ENCODE measurements at places on chromosomes 3 and 15.
A peak's percentile ranks its signal among the peaks of the same experiment; 100 is the strongest.

DNA sequence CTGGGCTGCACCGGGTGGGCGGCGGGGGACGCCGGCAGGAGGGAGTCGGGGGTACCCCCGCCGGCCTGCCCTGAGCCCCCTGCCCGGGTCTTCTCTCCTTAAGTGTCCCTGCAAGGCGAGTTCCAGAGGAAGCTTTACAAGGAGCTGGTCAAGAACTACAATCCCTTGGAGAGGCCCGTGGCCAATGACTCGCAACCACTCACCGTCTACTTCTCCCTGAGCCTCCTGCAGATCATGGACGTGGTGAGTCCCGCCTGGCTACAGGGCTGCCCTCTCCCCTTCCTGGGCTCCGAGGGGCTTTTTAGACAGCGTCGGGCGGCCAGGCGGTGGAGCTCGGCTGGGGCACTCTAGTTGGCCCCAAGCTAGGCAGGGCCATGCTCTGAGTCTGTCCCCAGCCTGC is 480 bp downstream of the CHRNA7 start:
- H3K4me3 ChIP-seq: no peak overlapping the region
- H3K27me3 ChIP-seq: peaks cover 12% of the 10 kb centered on the region
- H3K36me3 ChIP-seq: no peaks in the 10 kb centered on the region
- H3K27ac ChIP-seq: no peak overlapping the region
- no peaks in the 10 kb centered on the region for H3K4me1 ChIP-seq

- no peaks in the 10 kb centered on the region for H3K27me3 ChIP-seq
- no peak for DNase-seq
- no peaks in the 10 kb centered on the region for H3K36me3 ChIP-seq
- no peak overlapping the region for H3K4me3 ChIP-seq
- H3K4me1 ChIP-seq: no peaks in the 10 kb centered on the region
These were observed 115.2 kb upstream of the PDZRN3 start for GRCh38 chr3:73739791-73740453.

DNA sequence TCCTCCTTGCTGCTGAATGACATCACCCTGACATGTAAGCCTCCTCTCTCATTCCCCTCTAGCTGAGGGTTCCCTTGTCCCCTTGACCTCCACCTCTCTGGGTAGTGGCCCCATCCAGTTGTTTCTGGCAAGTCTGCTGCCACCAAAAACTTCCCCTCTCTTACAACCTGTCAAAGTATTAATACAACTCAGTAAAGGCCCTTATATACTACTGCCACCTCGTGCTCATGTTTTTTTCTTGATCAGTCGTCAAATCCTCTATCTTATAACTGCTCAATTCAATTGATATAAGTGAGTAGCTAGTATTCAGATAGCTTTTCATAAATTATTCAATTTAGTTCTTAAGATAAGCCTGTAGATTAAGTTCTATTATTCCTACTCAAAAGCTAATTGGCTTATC is 249.6 kb downstream of the MBNL1 start:
- no peaks in the 10 kb centered on the region for H3K36me3 ChIP-seq
- no peak overlapping the region for H3K4me3 ChIP-seq
- H3K27ac ChIP-seq: no peak overlapping the region
- H3K4me1 ChIP-seq: no peaks in the 10 kb centered on the region

- H3K27me3 ChIP-seq: no peaks in the 10 kb centered on the region
- no peaks in the 10 kb centered on the region for H3K36me3 ChIP-seq
- no peak overlapping the region for H3K27ac ChIP-seq
- H3K4me1 ChIP-seq: no peaks in the 10 kb centered on the region
These were observed 271.1 kb downstream of the DIPK2A start for GRCh38 chr3:144242747-144243146.

GRCh38 chr3:58391156-58391865 is 42.3 kb downstream of the PDHB start:
- no peaks in the 10 kb centered on the region for H3K27me3 ChIP-seq
- H3K27ac ChIP-seq: no peak overlapping the region
- H3K4me3 ChIP-seq: no peak overlapping the region
- DNase-seq: no peak
- H3K4me1 ChIP-seq: no peaks in the 10 kb centered on the region
- H3K36me3 ChIP-seq: peaks cover 20% of the 10 kb centered on the region

- peaks cover 36% of the 10 kb centered on the region for H3K36me3 ChIP-seq
- peaks cover 7% of the 10 kb centered on the region for H3K27me3 ChIP-seq
- peak overlapping the region; percentile 84 for H3K4me3 ChIP-seq
- DNase-seq: no peak
- no peak overlapping the region for H3K27ac ChIP-seq
- H3K4me1 ChIP-seq: peaks cover 26% of the 10 kb centered on the region
These were observed 1.1 kb downstream of the TMED3 start for GRCh38 chr15:79311901-79312553.

DNA sequence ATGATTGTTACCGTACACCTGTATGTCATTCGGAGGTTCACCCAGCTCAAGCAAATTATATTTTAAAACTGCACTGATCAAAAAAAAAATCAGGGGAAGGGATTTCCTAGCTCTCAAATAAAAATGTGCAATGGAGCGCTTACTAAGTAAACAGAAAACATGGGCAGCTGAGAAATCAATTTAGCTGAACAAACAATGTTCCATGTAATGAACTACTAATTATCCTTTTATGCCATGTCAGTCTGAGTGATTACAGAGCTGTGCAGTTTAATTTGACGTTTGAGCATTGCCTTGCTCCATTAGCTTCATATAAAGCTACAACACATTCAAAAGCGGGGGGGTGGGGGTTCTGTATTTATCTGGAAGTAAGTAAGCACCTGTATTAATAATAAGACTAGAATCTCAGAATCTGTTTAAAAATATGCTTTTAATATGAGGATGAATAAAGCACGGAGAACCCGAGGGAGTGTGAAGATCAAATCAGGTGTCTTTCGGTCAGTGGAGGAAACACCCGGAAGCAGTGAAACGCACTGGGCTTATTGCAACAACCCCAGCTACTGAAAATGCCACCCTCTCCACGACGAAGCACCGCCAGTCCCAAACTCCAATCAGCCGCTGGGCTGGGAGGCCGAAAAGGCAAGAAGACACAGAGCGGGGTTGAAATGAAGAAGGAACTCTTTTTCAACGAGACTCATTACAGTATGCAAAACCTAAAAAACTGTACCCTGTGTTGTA is 196.5 kb upstream of the ATP11B start:
- H3K27me3 ChIP-seq: no peaks in the 10 kb centered on the region
- no peak overlapping the region for H3K4me3 ChIP-seq
- H3K4me1 ChIP-seq: no peaks in the 10 kb centered on the region
- H3K36me3 ChIP-seq: no peaks in the 10 kb centered on the region
- DNase-seq: no peak

GRCh38 chr3:71518089-71518488 is 65.4 kb downstream of the FOXP1 start:
- no peak overlapping the region for H3K4me3 ChIP-seq
- no peaks in the 10 kb centered on the region for H3K36me3 ChIP-seq
- no peaks in the 10 kb centered on the region for H3K4me1 ChIP-seq
- H3K27me3 ChIP-seq: no peaks in the 10 kb centered on the region
- no peak overlapping the region for H3K27ac ChIP-seq

DNA sequence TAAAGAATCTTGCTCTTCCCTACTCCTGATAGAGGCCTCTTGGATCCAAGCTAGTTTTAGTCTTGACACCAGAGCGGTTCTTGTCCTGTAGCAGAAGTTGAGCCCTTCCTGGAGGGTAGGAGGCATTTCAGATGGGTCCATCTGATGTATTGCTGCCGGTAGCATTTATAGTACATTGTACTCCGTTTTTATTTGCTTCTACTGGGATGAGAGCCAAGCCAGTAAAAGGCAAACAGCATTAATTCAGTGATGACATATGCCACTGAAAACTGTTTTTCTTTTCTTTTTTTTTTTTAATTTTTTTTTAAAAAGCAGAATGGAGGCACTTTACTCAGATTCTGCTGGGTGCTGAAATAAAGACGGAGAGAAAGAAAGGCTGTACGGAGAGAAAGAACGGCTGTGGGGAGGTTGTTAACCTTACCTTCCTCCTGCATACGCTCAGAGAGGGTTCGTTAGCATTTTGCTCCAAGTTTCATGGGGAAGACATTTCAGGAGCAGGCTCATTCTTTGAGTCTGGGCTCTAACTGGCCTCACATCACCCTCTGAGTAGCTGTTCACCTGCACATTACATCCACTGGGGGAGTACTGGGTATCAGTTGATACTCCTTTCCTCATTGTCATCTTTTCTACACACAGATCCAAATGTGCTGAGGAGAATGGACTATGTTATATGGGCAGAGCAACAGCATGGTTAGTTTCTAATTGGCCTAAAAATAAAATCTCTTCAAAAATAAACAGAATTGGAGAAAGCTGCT is 161.5 kb downstream of the FEZF2 start:
- no peaks in the 10 kb centered on the region for H3K36me3 ChIP-seq
- H3K4me3 ChIP-seq: no peak overlapping the region
- DNase-seq: no peak
- no peaks in the 10 kb centered on the region for H3K27me3 ChIP-seq

GRCh38 chr3:138195481-138195880 is 8.4 kb downstream of the ARMC8 start:
- H3K27me3 ChIP-seq: no peaks in the 10 kb centered on the region
- peaks cover 8% of the 10 kb centered on the region for H3K36me3 ChIP-seq
- no peak overlapping the region for H3K4me3 ChIP-seq
- H3K27ac ChIP-seq: no peak overlapping the region

DNA sequence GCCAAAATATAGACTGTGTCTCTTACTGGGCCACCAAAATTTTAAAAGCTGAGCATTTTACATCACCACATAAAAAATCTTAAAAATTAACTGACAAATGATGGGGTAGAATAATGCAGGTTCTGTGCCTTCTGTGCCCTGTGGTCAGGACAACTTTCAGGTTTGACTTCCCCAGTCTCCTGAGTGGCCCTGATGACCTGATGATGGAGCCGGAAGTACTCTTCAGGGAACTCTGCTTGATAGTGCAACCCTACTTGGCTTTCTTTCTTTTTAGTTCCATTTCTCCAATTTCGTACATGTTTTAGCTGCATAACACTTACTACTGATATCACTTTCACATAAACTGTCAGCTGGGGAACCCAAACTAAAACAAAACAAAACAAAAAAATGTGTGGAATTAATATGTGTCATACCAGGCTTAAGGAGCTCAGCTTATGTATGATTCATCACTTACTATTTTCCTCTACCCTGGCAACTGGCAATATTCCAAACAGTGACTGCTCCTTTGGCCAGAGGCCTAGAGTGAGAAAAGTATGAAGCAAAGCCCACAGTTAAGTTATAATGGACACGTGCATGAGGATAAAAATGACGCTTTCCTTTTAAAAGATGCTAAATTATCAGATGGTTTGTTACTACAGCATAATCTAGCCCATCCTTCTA is 194.3 kb downstream of the BCHE start:
- no peaks in the 10 kb centered on the region for H3K27me3 ChIP-seq
- DNase-seq: no peak
- no peaks in the 10 kb centered on the region for H3K36me3 ChIP-seq
- H3K4me3 ChIP-seq: no peak overlapping the region

DNA sequence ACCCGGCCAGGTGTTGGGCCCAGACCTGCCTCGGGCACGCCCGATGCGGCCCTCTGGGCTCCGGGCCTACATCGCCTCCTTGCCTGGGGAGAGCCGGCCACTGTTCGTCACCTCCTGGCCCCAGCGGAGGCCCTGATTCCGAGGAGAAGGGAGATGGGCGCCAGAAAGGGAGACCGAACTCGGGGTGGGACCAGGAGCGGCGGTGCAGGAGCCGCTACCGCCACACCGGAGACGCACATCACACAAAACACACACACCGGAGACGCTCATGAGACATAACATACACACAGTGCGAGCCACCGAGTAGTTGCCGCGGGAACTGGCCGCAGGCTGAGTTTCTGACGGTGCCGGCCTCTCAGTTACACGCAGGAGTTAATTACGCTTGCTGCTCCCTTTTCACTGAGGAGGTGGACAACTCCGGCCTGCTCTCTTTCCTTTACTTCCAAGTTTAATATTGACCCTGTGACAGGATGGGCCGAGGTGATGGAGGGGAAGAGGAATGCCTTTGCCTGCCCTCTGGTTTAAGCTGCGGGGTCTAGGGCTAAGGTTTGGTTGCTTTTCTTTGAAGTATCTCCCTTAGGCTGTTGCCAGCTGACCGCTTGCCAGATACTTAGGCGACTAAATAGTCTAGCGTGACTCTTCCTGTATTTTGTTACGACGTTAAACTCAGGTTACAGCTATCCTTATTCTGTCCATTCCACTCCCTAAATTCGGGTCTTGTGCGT is 570 bp downstream of the PCNP start:
- H3K36me3 ChIP-seq: peaks cover 16% of the 10 kb centered on the region
- peak overlapping the region; percentile 98 for H3K27ac ChIP-seq
- no peaks in the 10 kb centered on the region for H3K27me3 ChIP-seq
- peak; percentile 72 for DNase-seq

DNA sequence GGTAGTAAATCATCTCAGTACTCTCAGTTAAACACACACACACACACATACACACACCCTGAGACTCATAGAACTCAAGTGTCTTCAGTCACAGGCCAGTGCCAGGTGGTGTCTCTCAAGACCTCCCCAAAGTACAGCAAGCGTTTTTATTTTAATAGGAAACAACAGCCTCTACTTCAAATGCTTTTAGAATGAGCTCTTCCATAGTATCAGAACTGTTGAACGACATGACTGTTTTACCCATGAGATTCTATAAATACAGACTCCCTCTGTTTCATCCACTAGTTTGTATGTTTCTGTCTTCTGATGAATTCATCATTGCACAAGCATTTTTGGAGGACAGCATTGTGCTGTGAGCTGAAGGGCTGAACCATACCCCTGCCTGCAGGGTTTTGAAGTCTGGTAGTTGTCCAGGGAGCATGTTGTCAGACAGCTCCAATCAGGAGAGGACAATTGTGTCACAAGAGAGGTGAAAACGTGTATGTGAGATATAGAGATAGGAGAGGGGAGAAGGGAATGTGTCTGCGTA is 201.0 kb upstream of the BCL6 start:
- H3K27me3 ChIP-seq: no peaks in the 10 kb centered on the region
- H3K27ac ChIP-seq: no peak overlapping the region
- H3K36me3 ChIP-seq: no peaks in the 10 kb centered on the region

DNA sequence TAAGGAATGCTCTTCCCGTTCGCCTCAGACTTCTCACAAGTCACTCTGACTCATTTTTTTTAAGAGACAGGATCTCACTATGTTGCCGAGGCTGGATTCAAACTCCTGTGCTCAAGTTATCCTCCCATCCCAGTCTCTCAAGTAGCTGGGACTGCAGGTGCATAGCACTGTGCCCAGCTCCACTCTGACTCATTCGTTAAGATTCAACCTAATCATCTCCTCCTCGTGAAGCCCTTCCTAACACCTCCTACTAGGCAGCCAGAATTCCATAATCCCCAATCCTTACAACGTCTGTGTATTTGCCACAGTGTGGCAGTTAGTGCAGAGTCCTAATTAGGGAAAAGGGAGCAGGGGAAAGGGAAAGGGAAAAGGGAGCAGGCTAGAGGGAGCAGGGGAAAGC is 26.4 kb upstream of the DCLK3 start:
- H3K27me3 ChIP-seq: peaks cover 5% of the 10 kb centered on the region
- no peak for DNase-seq
- H3K4me1 ChIP-seq: no peaks in the 10 kb centered on the region
- H3K27ac ChIP-seq: no peak overlapping the region
- H3K4me3 ChIP-seq: no peak overlapping the region

GRCh38 chr3:129656659-129657247 is 50.3 kb upstream of the PLXND1 start:
- peaks cover 15% of the 10 kb centered on the region for H3K36me3 ChIP-seq
- no peak overlapping the region for H3K27ac ChIP-seq
- DNase-seq: no peak
- peaks cover 4% of the 10 kb centered on the region for H3K4me1 ChIP-seq
- H3K4me3 ChIP-seq: no peak overlapping the region

- no peaks in the 10 kb centered on the region for H3K4me1 ChIP-seq
- DNase-seq: no peak
- H3K27ac ChIP-seq: no peak overlapping the region
- H3K4me3 ChIP-seq: no peak overlapping the region
These were observed 9.2 kb downstream of the CCDC14 start for GRCh38 chr3:123951522-123952447.
